ENCODE measurements at places on chromosomes 11 and 22.

DNA sequence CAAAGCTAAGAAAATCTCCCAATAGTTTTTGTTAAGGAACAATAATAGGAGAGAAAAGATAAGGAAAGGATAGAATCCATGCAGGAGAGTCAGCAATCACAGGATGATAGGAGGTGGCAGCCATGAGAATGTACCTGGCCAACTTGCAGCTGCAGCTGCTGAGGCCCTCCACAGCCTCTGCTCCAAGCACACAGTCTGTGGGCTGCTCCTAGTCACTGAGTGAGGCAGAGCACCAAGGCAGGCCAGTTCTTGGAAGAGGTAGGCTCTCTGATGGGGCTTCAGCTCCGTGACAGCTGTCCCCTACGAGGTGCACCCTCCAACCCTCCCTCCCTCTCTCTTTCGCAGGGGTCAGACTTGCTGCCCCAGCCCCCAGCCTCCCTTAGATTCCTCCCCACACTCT lies 5.5 kb upstream of the KCNJ1 start:
- DNase-seq, result no peak

- DNase-seq, result no peak
These were observed 13.2 kb upstream of the KCTD14 start for GRCh38 chr11:78036313-78036712.

DNA sequence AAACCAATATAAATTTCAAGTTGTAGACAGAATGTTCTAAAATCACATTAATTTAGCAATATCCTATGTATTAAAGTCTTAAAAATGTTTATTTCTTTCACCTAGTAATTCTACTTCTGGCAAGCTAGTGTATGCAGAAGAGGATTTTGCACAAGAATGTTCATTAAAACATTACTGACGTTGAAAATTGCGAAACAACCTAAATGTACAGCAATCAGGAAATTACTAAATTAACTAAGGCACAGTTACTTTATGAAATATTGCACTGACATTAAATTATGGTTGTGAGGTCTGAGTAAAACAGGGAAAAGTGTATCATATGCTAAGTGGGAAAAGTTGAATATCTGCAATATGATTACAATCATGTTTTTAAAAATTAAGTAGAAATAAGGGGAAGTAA lies 4.1 kb downstream of the SLC36A4 start:
- DNase-seq, result no peak

- no peak for DNase-seq
These were observed 3.5 kb upstream of the ACAT1 start for GRCh38 chr11:108117746-108118371.

DNA sequence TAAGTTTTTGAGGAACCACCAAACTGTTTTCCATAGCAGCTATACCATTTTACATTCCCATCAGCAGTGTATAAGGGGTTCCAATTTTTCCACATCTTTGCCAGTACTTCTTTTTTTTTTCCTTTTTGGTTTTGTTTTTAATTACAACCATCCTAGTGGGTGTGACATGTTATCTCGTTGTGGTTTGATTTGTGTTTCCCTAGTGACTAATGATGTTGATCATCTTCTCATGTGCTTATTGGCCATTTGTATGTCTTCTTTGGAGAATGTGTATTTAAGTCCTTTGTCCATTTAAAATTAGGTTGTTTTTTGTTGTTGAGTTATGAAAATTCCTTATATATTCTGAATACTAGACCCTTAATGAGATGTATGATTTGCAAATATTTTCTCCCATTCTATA lies 59.3 kb downstream of the STIM1 start:
- no peak for DNase-seq

DNA sequence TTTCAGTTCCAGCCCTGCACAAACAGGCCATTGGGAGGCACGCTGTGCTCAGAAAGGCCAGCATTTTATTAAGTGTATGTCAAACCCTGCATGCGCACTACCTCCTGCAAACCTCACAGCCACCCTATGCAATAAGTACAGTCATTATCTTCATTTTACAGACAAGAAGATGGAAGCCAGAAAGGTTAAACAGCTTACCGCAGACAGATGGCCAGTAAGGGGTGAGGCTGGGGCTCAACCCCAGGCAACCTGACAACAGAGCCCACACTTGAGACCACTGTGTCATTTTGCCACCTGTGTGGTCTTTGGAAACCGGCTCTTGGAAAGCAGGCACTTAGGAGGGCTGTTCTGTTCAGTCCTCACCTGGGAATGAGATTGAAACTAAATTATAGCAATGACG lies 142.3 kb downstream of the NXPE2 start:
- no peak for DNase-seq

DNA sequence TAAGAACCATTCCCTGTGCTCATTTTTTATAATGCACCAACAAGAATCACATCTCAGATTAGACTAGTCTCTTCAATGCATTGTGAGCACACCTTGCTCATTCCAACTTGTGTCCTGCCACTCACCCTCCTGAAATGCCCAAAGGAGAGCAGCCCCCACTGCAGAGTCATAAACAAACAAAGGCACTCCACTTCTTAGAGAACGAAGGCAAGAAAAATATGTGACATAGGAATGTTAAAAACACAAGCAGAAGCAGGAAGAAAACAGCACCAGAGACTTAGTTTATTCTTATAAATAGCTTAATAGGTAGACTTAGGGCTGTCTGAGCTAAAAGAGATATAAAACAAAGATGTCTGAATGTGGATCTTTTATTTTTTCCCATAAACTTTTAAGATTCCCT lies 57.2 kb downstream of the GUCY1A2 start:
- no peak for DNase-seq

GRCh38 chr11:61513143-61513765 lies 4.7 kb downstream of the LRRC10B start:
- DNase-seq, result no peak

GRCh38 chr11:19980957-19981669 lies 179.2 kb downstream of the DBX1 start:
- no peak for DNase-seq

DNA sequence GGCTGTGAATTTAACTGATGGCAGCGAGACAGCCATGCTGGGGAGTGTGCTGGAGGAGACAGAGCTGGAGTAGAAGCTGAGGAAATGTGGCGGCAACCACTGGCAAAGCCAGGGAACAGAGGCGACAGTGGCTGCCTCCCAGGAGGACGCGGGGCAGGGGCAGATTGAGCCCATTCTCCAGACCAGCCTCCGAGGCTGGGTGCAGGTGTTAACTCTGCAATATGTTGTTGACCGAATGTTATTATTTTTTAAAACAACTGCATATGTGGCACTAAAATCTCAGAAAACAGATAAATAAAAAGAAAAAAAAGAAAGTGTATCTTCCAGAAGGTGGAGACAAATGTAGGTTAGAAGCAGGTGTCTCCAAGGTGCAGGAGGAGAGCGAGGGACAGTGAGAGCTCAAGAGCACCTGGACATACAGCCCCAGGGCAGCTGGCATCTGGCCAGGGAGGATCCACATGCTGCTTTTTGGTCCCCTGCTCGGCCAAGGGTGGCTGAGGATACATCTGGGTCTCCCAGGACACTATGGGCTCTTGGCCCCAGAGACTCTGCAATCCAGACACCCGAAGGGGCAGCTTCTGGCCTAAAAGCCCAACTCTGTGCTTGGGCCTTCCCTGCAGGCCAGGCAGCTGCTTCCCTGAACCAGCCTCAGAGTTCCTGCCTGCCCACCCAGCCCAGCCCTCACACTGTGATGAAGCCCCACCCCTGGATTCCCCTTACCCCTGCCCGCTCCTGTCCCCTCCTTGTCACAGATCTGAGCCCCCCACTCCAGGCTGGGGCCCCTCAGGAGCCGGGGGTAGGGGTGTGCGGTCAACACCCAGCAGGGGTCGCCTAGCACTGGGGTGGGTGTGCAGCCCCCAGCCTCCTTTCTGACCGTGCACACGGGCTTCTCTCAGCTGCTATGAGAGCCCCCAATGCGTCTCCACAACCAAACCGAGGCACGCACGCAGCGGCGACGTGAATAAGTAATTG lies 12.9 kb downstream of the RTN4R start:
- DNase-seq, result no peak

DNA sequence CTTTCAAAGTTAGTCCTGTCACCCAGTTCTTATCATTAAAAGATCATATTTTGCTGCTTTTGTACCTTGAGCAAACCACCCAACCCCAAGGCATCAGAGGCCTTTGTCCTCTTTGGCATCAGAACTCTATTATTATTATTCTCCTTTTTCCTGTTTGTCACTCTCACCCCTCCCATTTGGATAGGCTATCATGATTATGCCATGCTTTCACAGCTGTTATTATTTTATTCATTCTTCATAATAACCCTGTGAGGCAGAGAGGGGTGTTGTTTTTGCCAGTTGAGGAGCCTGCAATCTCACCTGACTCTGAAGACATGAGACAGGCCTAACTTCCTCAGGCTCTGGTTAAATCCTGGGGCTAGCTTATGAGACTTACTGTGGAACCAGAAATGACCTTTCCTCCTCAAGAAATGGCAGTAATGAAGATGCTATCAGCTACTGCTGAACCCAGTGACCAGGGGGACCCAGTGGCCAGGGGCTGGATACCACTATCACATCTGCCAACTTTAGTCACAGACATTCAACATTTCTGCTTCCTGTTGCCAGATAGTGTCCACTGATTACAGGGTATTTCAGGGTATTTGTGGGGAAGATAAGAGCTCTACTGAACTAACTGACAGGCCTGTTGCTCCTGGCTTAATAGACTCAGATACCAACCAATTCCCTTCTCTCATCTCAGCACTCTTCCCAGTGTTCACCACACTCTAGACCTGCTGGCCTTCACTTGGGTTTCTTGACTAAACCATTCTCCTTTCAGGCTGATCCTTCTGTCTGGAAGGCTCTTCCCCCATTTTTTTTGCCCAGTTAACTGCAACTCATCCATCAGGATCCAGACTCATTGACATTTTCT lies 11.8 kb upstream of the SWAP70 start:
- no peak for DNase-seq

- DNase-seq, result no peak
These were observed 261.1 kb downstream of the SBF2 start for GRCh38 chr11:10032935-10033334.

GRCh38 chr22:44496844-44497217 lies 1.2 kb downstream of the RTL6 start:
- no peak for DNase-seq

DNA sequence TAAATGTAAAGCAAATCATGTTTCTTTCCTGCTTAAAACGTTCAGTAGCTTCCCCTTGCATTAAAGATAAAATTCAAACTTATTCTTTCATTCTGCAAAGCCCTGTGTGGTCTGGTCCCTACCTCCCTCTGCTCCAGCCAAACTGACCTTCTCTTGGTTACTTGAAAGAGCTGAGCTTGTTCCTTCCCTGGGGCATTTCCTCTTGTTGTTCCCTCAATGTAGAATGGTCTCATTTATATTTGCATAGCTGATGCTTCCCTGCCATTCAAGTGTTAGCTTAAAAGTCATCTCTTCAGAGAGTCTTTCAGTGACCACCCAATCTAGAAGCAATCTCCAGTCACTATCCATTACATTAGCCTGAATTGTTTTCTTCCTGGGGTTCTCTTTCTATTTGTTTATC lies 1618.5 kb upstream of the TENM4 start:
- no peak for DNase-seq

DNA sequence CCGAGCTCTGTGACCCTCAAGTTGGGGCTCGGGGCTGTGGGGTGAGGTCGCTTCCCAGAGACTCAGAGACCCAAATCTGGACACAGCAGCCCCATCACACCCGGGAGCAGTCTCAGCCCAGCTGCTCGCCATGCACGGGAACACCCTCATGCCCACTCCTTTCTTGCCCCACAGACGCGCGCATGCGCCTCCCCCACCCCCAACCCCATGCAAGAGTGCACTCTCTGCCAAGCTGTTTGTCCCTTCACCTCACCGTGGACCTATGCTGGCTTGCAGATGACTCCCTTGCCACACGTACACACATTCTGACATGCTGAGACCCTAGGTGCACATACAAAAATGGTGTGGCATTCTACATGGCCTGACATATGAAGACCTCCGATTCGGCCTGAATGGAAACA lies 478 bp upstream of the CD248 start:
- DNase-seq, result no peak

DNA sequence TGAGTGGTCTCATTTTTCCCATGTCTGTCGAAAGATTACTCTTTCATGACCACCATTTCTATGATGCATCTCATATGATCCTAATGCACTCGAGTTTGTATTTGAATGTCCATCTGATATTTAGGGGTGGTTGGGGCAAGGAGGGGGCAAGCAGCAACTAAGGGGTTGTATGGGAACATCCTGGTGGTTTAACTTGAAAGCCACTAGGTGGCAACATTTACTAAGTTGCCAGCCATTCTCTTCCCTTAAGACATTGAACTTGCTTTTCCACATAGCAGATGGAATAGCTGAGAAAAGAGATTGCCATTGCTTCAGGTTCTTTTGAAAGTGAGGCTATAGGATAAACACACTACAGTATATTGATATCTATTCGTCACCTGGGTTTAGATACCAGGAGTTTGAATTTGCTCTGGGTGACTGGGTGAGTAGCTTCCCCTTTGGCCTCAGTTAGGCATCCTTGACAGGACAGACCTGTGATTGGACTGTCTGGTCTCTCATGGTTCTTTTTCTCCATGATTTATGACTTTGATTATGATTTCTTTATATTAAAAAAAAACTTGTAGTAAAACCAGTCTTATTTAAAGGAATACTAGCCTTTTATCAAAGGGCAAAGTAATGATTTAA lies 32.4 kb downstream of the NF2 start:
- no peak for DNase-seq

GRCh38 chr11:14411818-14412217 lies 52.8 kb upstream of the RRAS2 start:
- DNase-seq, result no peak

- DNase-seq, result no peak
These were observed 304.1 kb upstream of the ANO5 start for GRCh38 chr11:21888814-21889213.

DNA sequence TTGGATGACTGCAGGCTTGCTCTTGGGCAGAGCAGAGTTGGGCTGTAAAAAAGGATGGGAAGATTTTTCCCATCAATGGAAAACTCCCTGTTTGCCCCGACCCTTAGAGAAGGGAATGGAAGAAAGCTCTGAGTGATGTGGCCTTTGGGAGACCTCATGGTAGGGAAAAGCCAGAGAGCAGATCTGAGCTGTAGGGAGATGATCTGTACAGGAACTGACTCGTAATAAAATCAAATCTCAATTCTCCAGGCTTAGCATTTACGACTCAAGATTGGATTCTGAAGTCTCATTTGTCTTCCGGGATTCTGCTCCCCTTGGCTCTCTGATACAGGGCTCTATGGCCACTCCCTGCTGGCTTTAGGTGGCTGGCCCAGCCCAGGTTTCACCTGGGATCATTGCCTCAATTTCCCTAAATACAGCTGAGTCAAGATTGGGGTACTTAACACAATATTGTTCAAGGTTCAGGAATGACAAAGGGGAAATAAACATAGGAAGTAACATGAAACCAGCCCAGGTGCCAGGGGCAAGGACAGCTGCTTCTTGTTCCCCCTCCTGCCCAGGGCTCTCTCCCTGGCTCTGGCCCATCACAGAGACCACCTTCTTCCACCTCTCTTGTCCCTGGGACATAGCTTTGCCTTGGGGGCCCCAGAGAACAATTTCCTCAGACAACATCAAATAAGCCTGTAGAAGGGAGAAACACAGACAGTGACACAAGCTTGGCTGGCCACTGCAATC lies 38.4 kb upstream of the THY1 start:
- DNase-seq, result no peak

Data from activated CD8-positive, alpha-beta memory T cell treated with anti-CD3 and anti-CD28 coated beads for 1 hour (primary cell).